ENCODE measurements at places on chromosomes 4 and X. TPM values are rescaled to one million over a fixed set of nuclear protein-coding genes. Genes with fewer than 3 reads are reported as not detected.

The F8A3 gene
- 0.23 TPM for total RNA-seq

The KIAA1210 gene
- total RNA-seq: not detected

The MAGEC2 gene
- not detected for total RNA-seq

The REELD1 gene
- 0.79 TPM for total RNA-seq

The PABPC5 gene
- total RNA-seq: not detected

The RBM46 gene
- total RNA-seq: not detected

The PWWP3B gene
- total RNA-seq: not detected

The MAGEA2 gene
- not detected for total RNA-seq

The PNCK gene
- 0.50 TPM for total RNA-seq

The CXCL3 gene
- not detected for total RNA-seq

The TEX13C gene
- not detected for total RNA-seq

The STAP1 gene
- total RNA-seq: 22.0 TPM

The TBC1D8B gene
- 0.79 TPM for total RNA-seq

All from activated T-cell treated with anti-CD3 and anti-CD28 coated beads, Interleukin-2, amount 50 U/mL, for 72 hours (primary cell).